ENCODE measurements at places on chromosomes 16 and 17. TPM values are rescaled to one million over a fixed set of nuclear protein-coding genes. Genes with fewer than 3 reads are reported as not detected.

- peaks cover 22% of the 10 kb centered on the region for H3K4me1 ChIP-seq
- H3K4me3 ChIP-seq, result peak overlapping the region; percentile 43
- H3K36me3 ChIP-seq, result no peaks in the 10 kb centered on the region
- H3K27me3 ChIP-seq, result peaks cover 5% of the 10 kb centered on the region
These were observed 806 bp upstream of the CYB561 start for GRCh38 chr17:63446753-63447470.

GRCh38 chr16:8713635-8714172, 39.3 kb downstream of the ABAT start:
- H3K4me3 ChIP-seq, result peak overlapping the region; percentile 41
- no peak for DNase-seq
- no peaks in the 10 kb centered on the region for H3K27me3 ChIP-seq
- H3K27ac ChIP-seq, result peak overlapping the region; percentile 35
- peaks cover 2% of the 10 kb centered on the region for H3K36me3 ChIP-seq

The CHST5 gene
- total RNA-seq, result 0.50 TPM

The CDH15 gene
- 0.20 TPM for total RNA-seq

DNA sequence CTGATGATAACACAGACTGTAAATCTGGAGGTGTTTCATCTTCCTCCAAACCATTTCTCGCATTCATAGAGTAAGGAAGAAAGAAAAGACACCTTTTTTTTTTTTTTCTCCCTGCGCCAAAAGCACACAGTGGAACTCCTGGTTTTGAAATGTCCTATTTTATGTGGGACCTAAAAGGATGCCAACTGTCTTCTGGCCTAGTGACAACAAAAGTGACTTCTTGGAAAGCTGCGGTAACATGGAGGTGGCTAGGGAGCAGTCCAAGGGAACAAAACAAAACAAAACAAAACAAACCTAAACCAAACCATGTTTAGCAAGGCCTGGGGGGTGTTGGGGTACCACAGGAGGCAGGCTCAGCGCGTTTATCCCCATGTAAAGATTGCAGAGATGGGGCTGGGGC, 174.8 kb downstream of the XYLT1 start:
- DNase-seq, result no peak
- peak overlapping the region; percentile 52 for H3K27ac ChIP-seq
- H3K4me1 ChIP-seq, result peaks cover 13% of the 10 kb centered on the region
- no peaks in the 10 kb centered on the region for H3K36me3 ChIP-seq

The SPATA2L gene
- total RNA-seq, result 9.5 TPM

- peaks cover 8% of the 10 kb centered on the region for H3K36me3 ChIP-seq
- peak overlapping the region; percentile 88 for H3K27ac ChIP-seq
- no peaks in the 10 kb centered on the region for H3K27me3 ChIP-seq
- no peak for DNase-seq
These were observed 2.1 kb upstream of the KANSL1 start for GRCh38 chr17:46195217-46195855.

The NPLOC4 gene
- 93.3 TPM for total RNA-seq

The CLEC19A gene
- not detected for total RNA-seq

The BAIAP3 gene
- 1.3 TPM for total RNA-seq

GRCh38 chr16:47037396-47037745, 63.9 kb upstream of the DNAJA2 start:
- H3K27me3 ChIP-seq, result peaks cover 17% of the 10 kb centered on the region
- H3K4me1 ChIP-seq, result no peaks in the 10 kb centered on the region
- H3K27ac ChIP-seq, result no peak overlapping the region
- H3K4me3 ChIP-seq, result peak overlapping the region; percentile 71
- no peaks in the 10 kb centered on the region for H3K36me3 ChIP-seq

The KRTAP9-4 gene
- not detected for total RNA-seq

- H3K4me1 ChIP-seq, result peaks cover 2% of the 10 kb centered on the region
- no peak overlapping the region for H3K4me3 ChIP-seq
- no peak for DNase-seq
- H3K27me3 ChIP-seq, result no peaks in the 10 kb centered on the region
- no peak overlapping the region for H3K27ac ChIP-seq
These were observed 18.5 kb upstream of the APRT start for GRCh38 chr16:88830258-88830657.

Data from mesothelial cell of epicardium (in vitro differentiated cells).